ENCODE measurements at places on chromosomes 4 and X.
A peak's percentile ranks its signal among the peaks of the same experiment; 100 is the strongest.

DNA sequence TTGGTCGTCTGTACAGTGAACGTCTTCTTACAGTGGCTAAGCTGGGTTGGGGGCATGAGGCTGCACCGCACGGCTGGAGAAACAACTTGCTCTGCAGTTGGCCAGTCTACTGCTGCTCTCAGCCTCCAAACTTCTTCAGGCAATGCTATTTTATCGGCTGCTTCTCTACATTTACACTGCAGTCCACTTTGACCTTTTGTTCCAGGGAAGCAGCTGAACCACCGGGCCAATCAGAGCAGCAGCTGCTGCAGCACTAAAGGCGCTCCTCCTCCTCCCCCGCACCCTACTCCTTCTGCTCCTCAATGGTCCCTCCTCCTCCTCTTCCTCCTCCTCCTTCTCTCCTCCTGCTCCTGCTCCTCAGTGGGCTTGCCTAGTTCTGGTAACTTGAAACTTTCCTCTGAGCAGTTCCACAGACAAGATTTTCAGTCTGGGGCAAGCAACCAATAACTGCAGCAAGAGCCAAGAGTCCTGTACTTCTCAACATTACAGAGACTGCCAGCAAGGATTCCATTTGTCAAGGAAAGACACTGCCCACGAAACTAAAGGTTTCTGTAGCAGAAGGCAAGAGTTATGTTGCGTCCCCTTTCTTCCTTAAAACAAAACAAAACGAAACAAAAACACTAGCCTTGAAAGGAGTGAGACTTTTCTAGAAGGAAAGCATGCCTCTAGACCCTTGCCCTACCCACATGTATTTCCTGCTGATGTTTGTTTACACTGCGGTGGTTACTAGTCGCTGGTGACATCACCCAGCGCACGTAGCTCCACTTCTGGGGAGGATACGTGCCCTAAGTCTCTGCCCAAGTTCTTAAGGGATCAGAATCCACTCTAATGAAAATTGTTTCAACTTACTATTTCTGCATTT lies 125.7 kb upstream of the NAP1L5 start:
- peak; percentile 61 for DNase-seq

DNA sequence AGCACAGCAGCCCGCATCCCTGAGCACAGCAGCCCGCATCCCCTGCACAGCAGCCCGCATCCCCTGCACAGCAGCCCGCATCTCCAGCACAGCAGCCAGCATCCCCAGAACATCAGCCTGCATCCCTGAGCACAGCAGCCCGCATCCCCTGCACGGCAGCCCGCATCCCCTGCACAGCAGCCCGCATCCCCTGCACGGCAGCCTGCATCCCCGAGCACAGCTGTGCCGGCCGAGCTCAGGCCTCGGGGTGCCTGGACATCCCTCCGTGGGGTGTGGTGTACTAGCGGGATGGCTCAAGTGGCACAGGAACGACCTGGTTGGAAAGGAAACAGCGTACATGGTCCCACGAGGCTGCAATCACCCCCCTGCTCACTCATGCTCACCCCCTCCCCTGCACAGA lies 26.8 kb downstream of the ABLIM2 start:
- DNase-seq: no peak

GRCh38 chr4:158042591-158043030 lies 130.2 kb downstream of the GASK1B start:
- no peak for DNase-seq

DNA sequence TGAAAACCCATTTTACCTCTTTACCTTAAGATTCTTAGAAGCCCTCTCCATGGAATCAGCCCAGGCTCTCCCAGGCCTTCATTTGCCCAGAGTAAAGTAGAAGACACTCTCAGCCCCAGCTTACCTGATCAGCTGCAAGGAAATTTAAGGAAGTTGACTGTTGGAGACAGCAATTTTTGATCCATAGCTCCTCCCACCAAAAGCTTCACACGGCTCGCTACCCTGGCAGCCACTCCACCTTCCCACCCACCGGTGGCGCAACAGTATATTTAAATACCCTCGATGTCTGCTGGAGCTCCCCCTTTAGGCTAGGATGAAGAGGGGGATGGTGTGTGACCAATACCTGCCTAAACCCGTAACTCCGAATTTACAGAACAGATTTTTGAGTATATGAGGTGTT lies 75.4 kb downstream of the MBNL3 start:
- peak; percentile 82 for DNase-seq

DNA sequence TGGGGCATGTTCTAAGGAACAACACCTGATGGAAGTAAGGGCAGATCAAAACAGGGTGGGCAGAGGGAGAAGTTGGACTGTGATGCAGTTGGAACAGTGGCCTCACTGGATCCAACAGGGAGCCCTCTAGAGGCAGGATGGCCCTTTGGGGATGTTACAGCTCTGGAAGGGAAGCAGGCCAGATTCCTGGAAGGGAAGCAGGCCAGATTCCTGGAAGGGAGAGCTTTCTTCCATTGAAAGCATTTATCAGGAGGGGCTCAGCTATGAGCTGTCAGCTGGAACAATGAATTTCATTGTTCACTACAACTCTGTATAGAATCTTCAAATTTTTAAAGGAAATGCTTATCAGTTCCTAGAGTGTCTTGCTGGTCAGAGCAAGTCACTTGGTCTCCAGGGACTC lies 17.7 kb downstream of the IL15 start:
- DNase-seq: no peak

- DNase-seq: no peak
Observed at GRCh38 chrX:97638621-97639020, 754.9 kb downstream of the RPA4 start.

GRCh38 chr4:128286474-128287058 lies 1.0 kb downstream of the PGRMC2 start:
- DNase-seq: peak; percentile 44

DNA sequence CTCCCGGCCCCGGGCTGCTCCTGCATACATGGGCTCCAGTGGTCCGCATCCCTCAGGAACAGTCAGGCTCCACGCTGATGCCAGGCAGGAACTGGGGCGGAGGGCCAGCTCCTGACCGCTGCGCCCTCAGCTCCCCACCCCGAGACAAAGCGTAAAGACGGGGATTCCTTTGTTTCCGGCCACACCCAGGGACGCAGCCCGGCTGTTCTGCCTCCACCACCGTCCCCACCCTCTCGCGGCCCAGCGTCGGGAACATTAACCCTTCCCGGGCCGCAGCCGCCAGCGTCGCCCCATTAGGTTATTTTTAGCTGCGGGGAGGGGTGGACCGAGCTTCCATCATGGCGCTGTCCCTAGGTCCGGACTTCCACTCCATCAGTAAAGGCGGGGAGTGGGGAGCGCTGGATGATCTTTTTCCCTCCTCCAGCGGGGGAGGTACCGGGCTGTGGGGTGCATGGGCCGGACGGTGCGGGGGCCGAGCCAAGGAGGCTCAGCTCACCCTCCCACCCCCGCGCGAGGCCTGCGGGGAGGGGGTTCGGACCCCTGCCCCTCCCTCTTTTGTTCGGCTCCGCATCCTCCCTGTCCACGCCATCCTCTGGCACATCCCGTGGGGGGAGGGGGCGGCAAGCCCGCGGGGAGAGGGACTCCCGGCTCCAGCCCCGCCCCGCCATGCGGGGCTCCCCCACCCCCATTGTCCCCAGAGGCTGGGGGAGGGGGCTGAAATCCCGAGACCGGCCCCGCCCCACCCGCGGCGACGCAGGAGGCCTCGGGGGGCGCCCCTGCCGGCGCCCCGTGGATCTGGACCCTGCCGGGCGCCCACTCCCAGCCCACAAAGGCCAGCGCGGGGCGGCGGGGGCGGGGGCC lies 5.3 kb downstream of the CRMP1 start:
- no peak for DNase-seq

DNA sequence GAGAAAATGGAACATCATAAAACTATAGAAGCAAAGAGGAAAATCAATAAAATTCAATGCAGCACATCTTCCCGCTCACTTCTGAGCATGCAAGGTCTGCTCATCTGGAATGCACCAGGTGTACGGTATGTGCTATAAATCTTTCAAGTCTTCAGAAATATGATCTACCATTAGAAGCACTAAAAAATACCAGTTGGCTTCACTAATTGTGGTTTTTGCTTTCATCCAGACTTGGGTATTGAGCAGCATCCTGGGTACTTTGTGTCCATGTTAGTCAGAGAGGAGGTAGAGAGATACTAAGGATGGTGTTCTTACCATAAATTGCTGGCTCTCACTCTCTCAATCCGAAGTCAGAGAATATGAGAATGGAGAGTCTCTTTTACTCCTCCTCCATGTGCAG lies 477.1 kb downstream of the PPARGC1A start:
- DNase-seq: no peak

- DNase-seq: no peak
Observed at GRCh38 chr4:125062115-125063050, 252.4 kb upstream of the FAT4 start.

DNA sequence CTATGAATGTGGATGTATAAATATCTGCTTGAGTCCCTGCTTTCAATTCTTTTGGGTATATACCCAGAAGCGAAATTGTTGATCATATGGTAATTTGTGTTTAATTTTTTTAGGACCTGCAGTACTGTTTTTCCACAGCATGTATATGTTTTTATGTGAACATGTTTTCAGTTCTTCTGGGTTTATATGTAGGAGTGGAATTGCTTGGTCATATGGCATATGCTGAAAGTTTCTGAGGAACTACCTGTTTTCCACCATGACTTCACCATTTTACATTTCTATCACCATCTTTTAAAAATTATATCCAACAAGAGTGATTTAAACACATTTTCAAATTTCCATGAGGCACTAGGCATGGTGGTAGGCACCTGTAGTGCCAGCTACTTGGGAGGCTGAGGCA lies 8.2 kb downstream of the PPAT start:
- DNase-seq: no peak

GRCh38 chrX:41014776-41015360 lies 70.4 kb upstream of the USP9X start:
- no peak for DNase-seq

GRCh38 chrX:44775726-44776125 lies 68.1 kb upstream of the DUSP21 start:
- DNase-seq: no peak

- no peak for DNase-seq
Observed at GRCh38 chr4:110869862-110870572, 247.1 kb upstream of the PITX2 start.

GRCh38 chrX:112056886-112057285 lies 25.7 kb downstream of the TRPC5 start:
- no peak for DNase-seq

GRCh38 chr4:8069102-8069752 lies 89.4 kb downstream of the ABLIM2 start:
- DNase-seq: no peak

GRCh38 chr4:158999849-159000248 lies 103.0 kb upstream of the RAPGEF2 start:
- no peak for DNase-seq

DNA sequence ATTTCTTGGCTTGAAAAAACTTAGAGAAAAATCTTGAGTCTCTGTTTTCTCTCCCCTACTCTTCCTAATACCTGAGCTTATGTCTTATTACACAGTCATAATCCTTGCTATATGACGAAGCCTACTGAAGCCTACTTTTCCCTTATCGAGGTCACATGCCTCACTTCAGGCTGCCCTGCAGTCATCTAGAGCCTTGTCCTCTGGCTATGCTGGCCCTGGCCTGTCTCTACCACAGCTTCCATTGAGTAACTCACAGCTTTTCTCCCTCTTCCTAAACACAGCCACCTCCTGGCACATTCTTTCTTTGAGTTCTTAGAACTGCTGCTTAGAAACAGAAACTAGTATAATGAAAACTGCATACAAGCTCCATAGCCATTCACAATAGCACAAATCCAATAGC lies 1698.3 kb downstream of the STIM2 start:
- no peak for DNase-seq
